Activated naive CD8-positive, alpha-beta T cell treated with anti-CD3 and anti-CD28 coated beads, Interleukin-2, amount 10 ng/mL, durations not matched to agents 7 days and 5 days (primary cell): ENCODE measurements at places on chromosomes 3 and 15. TPM values are rescaled to one million over a fixed set of nuclear protein-coding genes. Genes with fewer than 3 reads are reported as not detected.

The ERICH6 gene
- 0.23 TPM for total RNA-seq

The TMEM158 gene
- total RNA-seq, result not detected

The CERS3 gene
- total RNA-seq, result 0.34 TPM

The PYGO1 gene
- total RNA-seq, result not detected

The EFHB gene
- total RNA-seq, result not detected

The BOC gene
- not detected for total RNA-seq

The OXTR gene
- 0.45 TPM for total RNA-seq

The ZNF717 gene
- total RNA-seq, result 15.3 TPM

The DALRD3 gene
- 29.9 TPM for total RNA-seq

The NEK10 gene
- total RNA-seq, result 0.79 TPM

The SERINC4 gene
- total RNA-seq, result 0.14 TPM

The BRPF1 gene
- total RNA-seq, result 57.3 TPM

The SUSD5 gene
- not detected for total RNA-seq

The SAXO2 gene
- 1.6 TPM for total RNA-seq

The EXD1 gene
- not detected for total RNA-seq

The GOLGA8T gene
- total RNA-seq, result 2.6 TPM

The SYNPR gene
- not detected for total RNA-seq

The GPR27 gene
- 0.17 TPM for total RNA-seq

The STARD9 gene
- total RNA-seq, result 14.0 TPM

The RHO gene
- total RNA-seq, result not detected

The CRYBG3 gene
- 5.7 TPM for total RNA-seq

The CCNB2 gene
- total RNA-seq, result 72.1 TPM

The RASGRP1 gene
- 179 TPM for total RNA-seq

The SH3GL3 gene
- not detected for total RNA-seq

The UBXN7 gene
- 62.6 TPM for total RNA-seq

The CCRL2 gene
- 14.4 TPM for total RNA-seq

The DAPK2 gene
- total RNA-seq, result 13.4 TPM

The CLDN18 gene
- not detected for total RNA-seq

The MYEF2 gene
- 34.5 TPM for total RNA-seq

The GPD1L gene
- 27.8 TPM for total RNA-seq

The CFAP91 gene
- total RNA-seq, result 0.11 TPM
